ENCODE measurements at places on chromosomes 6 and 20.
A peak's percentile ranks its signal among the peaks of the same experiment; 100 is the strongest.

DNA sequence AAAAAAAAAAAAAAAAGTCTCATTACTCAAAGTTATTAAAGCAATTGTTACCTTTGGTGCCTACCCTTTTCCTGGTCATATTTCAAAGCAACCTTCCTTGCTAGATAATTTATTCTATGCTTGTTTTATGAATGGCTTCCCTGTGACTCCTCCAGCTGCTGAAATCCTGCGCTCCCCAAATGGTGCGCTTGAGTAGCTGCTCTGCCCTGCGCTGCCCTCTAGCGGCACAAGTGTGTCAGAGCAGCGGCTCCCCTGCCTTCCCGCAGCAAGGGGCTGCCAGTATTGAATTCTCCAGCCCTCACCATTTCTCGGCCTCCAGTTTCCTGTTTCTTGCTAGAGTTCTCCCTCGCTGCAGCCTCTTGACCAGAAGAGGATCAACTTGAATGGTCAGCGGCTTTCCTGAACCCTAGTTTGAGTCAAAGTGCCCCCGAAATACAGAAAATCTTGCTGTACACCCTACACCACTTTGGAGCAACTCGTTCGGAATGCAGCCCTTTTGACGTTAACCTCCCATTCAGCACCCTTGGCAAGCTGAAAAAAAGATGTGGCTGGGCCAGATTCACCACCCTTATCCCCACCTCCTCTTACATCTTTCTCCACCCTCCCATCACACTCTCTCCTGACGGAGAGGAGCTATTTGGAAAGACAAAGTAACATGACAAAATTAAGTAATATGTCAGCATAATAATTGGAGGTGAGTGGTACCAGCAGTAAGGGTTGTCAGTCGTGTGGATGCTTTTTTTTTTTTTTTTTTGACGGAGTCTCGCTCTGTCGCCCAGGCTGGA, 60.4 kb upstream of the KLHL31 start:
- peak; percentile 67 for DNase-seq

GRCh38 chr20:48467622-48468021, 360.2 kb downstream of the PREX1 start:
- DNase-seq = no peak

DNA sequence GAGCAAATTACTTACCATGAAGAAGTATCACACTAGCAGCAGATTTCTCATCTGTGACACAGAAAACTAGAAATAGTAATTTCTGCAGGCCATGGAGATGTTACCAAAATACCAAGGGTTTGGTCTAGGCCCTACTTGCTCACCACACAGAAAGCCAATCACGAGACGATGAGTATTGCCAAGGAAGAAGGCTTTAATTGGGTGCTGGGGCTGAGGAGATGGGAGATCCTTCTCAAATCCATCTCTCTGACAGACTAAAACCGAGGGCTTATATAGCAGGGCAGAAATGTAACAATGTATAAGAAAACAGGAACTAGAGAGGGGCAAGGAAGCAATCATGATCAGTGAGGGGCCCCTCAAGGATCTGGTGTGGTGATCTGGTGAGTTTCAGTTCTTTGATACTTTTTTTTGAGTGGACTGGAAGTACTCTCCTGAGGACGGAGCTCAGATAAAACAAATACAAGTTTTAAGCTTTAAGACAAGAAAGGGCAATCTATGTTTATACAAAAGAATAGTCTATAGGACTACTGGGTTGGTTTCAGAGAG, 40.9 kb downstream of the RNF182 start:
- no peak for DNase-seq

DNA sequence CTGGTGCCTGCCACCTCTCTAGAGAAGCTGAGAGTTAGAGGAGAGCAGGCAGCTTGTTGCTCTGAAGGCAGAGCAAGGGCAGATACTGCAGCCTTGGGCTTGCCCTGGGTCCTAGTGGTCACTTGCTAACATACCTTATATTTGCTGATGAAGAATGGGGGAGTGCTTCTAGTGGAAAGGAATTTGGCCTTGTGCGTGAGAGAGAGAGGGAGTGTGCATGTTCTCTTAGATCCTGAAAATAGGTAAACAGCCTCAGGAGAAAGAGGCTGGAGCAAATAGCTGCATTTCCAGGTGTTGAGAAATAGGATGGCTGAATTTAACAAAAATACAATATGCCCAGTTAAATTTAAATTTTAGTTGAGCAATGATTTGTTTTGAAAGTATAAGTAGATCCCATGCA, 724.5 kb upstream of the FLRT3 start:
- no peak for DNase-seq

DNA sequence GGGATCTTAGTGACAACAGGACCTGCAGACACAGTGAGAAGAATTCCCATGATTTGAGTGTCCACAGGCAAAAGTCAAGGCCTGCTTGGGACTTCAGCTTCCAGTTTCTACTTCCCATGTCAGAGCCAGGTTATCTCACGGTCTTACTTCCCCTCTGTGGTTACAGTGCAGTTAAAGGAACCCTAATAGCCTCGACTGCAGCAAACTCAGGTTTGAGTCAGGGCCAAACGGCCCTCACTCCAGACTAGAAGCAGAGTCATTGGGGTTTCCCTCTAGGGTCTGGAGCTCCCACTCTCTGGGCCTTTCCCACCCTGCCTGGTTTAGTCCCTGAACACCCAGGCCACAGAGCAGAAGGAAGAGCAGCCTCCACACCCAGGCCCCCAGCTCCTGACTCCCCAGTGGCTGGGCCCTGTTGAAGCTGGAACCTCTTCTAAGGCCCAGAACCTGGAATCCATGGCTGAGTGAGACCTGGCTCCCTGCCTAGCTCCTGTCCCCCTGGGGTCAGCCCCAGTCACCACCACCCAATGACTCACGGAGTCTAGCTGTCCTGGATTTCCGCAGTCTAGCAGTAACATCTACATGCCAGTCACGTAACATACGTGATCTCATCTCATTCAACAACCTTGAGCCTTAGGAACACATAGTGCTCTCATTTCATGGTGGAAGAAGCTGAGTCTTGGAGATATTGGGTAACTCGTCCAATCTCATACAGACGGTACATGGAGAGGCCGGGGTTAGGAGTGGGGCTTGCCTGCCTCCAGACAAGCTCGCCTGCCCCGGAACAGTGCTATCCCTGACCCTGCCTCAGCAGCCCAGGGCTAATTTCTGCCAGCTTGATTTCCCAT, 9.2 kb upstream of the GHRH start:
- no peak for DNase-seq

DNA sequence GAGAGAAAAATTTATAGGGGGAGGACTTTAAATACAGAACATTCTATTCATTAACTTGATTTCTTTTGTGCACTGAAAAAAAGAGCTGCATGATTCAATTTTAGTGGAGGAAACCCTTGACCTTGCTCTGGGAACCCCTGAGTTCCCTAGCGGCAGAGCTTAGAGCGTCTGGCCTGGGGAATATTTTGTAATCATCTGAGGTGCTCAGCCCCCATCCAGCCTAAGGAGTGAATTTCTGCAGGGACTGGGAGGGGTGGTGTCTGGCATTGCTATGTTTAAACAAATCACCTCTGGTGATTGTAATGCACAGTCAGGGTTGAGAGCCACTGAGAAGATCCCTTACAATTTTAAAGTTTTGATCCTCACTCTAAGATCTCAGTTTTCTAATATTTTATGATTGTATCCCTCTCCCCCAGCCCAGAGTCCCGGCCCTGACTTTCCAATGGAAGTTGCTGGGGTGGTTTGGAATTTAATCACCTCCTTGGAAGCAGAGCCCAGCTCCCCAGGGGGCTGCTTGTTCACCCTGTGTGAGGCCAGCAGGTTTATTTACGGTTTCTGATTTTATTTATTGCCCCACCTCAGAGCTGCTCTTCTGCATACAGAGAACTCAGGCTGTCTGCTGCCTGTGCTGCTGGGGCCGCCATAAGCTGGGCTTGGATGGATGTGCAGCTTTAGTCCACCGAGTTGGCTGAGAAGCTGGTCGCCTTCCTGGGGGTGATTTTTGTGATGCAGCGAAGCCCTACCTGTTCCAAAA, 263.1 kb downstream of the LRFN2 start:
- no peak for DNase-seq

DNA sequence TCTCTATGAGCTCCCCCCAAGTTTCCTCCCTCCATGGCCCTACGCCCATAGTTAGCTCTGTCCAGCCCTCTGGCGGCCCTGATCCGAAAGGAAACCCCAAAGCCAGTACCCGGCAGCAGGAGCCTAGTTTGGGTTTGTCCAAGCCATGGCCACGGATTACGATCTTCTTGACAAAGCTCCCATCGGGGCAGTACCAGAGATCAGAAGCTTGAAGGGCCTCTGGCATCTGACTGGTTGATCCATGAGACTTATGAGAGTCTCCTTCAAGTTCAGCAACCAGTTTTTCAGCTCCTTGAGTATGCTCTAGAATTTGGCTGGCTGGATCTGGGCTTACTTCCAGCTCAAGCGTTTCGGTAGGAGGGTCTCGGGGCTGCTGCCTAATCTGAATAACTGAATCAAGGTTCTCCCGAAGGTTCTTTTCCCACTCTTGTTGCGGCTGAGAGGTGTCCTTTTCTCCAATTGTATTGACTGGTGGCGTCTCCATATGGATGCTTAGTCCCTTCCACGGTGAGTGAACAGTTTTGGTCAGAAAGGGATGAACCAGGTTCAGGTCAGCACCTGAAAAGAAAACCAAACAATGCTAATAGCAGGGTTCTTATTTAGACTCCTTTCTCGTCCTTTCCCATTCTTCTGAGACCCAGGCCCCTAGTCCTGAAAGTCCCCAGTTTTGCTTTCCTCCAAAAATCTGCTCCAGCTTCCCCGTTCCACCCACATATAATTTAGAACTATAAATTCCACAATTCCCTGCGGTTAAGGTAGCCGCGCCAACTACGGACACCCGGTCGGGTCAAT, 595 bp downstream of the FKBPL start:
- DNase-seq = no peak

- no peak for DNase-seq
Measured at GRCh38 chr6:125688138-125688537, 61.3 kb upstream of the HEY2 start.
